ENCODE measurements at places on chromosomes 11 and 22.
A peak's percentile ranks its signal among the peaks of the same experiment; 100 is the strongest.

DNA sequence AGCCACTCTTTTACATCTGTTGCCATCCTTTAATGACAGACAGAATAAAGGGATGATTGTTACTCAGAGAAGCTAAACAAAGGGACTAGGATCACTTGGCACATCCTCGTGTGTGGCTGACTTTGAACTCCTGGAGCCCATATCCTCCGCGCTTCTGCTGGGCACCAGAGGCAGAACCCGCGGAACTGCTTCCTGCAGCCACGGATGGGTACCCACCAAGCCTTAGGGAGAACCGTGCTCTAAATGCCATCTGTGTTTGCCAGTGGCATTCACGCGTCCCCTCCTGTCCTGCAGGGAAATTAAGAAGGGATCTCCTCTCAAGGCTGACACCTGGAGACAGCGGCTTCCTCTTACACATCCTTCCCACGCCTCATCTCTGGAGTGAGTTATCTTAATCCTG lies 294.4 kb downstream of the NTM start:
- DNase-seq: no peak

GRCh38 chr11:92329646-92330045 lies 105.0 kb downstream of the FAT3 start:
- DNase-seq: no peak

DNA sequence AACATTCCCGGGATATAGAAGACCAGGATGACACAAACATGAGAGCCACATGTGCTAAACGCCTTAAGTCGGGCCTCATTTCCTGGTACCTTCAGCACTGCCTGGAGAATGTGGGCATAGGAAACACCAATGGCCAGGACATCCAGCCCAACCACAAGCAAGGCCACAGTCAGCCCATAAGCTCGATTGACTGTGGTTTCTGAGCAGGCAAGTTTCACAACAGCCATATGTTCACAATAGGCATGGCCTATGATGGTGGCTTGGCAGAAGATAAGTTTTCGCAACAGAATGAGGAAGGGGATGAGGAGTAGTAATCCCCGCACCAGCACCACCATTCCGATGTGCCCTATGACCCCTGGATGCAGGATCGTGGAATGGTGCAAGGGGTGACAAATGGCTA lies 26.9 kb upstream of the OR56A1 start:
- no peak for DNase-seq

GRCh38 chr11:11584530-11584810 lies 37.3 kb downstream of the GALNT18 start:
- DNase-seq: peak; percentile 58

GRCh38 chr11:125325196-125325595 lies 160.6 kb downstream of the PKNOX2 start:
- DNase-seq: no peak

All from kidney epithelial cell (primary cell).